ENCODE measurements at places on chromosomes 5 and 9. TPM values are rescaled to one million over a fixed set of nuclear protein-coding genes. Genes with fewer than 3 reads are reported as not detected.

Gene PTGS1
- total RNA-seq = 1.4 TPM

Gene MARVELD2
- 3.2 TPM for total RNA-seq

Gene MLANA
- not detected for total RNA-seq

Gene NEURL1B
- total RNA-seq = 4.5 TPM

Gene C5orf34
- total RNA-seq = 4.5 TPM

Gene CDKN2A
- not detected for total RNA-seq

Gene ARHGEF28
- 12.2 TPM for total RNA-seq

Gene PCAT7
- 0.54 TPM for total RNA-seq

Gene CCDC112
- 8.1 TPM for total RNA-seq

Gene SURF2
- 45.8 TPM for total RNA-seq

Gene INSYN2B
- 0.71 TPM for total RNA-seq

Gene ARID3C
- total RNA-seq = not detected

Gene LHX2
- total RNA-seq = 3.9 TPM

Gene NTRK2
- total RNA-seq = not detected

Gene DND1
- 0.64 TPM for total RNA-seq

Gene PARP8
- 0.11 TPM for total RNA-seq

Gene PRDM9
- not detected for total RNA-seq

Gene GMCL2
- total RNA-seq = not detected

Gene IRF1
- 33.7 TPM for total RNA-seq

Gene OTULINL
- total RNA-seq = 15.9 TPM

Gene ISCA1
- 46.5 TPM for total RNA-seq

Gene PAEP
- total RNA-seq = 0.41 TPM

Gene PCDHGC4
- not detected for total RNA-seq

Gene DHFR
- total RNA-seq = 51.1 TPM

Gene CDO1
- total RNA-seq = not detected

Gene NUP214
- total RNA-seq = 22.8 TPM

Gene SV2C
- total RNA-seq = not detected

Gene GABRA1
- total RNA-seq = not detected

Gene ANKRD31
- 0.08 TPM for total RNA-seq

Gene OR2K2
- total RNA-seq = not detected

Gene HTR1A
- total RNA-seq = not detected

Gene C9
- not detected for total RNA-seq

Gene C5orf22
- total RNA-seq = 12.2 TPM

Gene SPATA31D4
- not detected for total RNA-seq

Gene WNK2
- 4.1 TPM for total RNA-seq

Gene TNFSF15
- 0.17 TPM for total RNA-seq

Gene SLC46A2
- total RNA-seq = not detected

Gene FAXDC2
- total RNA-seq = 0.31 TPM

Gene ZNF462
- total RNA-seq = 4.5 TPM

Gene LMNB1
- 55.5 TPM for total RNA-seq

Gene PCDHGB6
- total RNA-seq = 0.07 TPM

Gene QRFP
- not detected for total RNA-seq

Gene CORO2A
- 1.2 TPM for total RNA-seq

Gene RABGAP1
- 13.9 TPM for total RNA-seq

Gene PPP3R2
- total RNA-seq = not detected

All from A549 treated with GW870086 at 1 μM for 4 hours (cell line).